ENCODE measurements at places on chromosomes 6 and 20.

GRCh38 chr20:3993109-3993508 lies 22.2 kb downstream of the RNF24 start:
- no peak for DNase-seq

DNA sequence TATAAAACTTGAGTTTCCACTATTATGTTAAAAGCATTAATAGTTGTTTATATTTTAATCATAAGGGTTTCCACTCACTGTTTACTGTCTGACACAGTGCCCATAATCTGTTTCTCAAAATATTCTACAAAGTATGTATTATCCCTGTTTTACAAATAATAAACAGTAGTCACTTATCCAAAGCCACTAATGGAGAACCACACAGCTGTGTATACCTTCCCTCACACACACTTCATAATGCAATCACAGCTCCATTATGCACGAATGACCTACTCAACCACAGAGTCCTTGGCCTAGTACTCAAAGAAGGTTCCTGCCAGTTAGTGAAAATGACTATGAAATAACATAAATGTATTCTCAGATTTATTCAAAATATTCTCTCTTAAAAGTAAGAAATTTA lies 103.1 kb downstream of the EPB41L2 start:
- no peak for DNase-seq

- no peak for DNase-seq
Observed at GRCh38 chr6:74534465-74535211, 671.2 kb downstream of the COL12A1 start.

DNA sequence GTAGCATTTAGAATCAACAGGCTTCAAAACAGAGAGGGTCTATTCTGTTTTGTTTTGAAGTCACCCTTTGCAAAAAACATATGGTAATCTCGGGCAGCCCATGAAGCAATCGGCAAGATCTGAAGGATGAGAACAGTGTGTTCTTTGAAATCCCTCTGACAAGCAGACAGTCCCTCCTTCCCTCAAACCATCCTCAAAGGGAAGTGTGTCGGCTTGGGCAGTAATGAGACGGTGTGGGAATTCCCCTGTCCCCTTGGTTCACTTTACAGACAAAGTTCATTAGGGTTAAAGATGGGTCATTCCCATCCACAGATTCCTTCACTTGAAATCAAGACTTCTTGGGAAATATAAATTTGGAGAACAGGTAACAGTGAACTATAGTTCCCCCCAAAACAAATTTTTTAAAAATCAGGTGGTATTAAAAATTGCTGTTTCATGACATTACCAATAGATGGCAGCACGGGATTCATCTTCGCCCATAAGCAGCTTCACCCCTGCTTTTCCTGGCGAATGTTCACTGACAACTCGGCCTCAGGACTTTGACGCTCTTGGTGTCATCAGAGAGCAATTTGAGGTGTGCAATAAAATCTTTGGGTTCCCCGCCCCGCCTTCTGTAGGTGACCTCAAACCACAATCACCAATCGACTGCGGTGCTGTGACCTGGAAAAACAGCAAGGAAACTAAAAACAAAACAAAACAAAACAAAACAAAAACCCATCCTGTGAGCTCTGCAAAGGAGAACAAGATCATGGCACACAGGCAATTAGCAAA lies 159.3 kb upstream of the TNFAIP3 start:
- no peak for DNase-seq

Data from chondrocyte (in vitro differentiated cells).